Stimulated activated CD8-positive, alpha-beta memory T cell treated with anti-CD3 and anti-CD28 coated beads, Interleukin-4, amount 100 ng/mL, for 1 hour (primary cell): ENCODE measurements at places on chromosomes 5 and 9.

GRCh38 chr5:18828351-18828750, 1159.6 kb downstream of the CDH18 start:
- no peak for DNase-seq

GRCh38 chr5:55885359-55885758, 34.2 kb downstream of the IL31RA start:
- no peak for DNase-seq

- DNase-seq: no peak
These were observed 394.4 kb upstream of the ZNF608 start for GRCh38 chr5:125140855-125141254.

DNA sequence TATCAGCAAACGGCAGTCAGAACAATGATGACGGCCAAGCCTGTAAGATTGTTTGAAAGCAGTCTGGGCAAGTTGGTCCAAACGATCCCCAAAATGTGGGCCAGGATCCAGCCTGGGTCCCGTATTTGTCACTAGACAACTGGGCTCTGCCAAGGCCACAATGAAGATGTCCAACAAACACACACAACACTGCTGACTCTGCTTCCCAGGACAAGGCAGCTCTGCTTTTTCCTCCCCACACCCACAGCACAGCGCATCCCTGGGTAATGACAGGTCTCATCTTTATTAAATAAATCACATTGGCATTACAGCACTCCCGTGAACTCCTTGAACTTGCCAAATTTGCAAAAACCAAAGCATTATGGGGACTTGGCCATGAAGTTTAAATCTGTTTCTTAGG, 424.1 kb upstream of the ACTBL2 start:
- no peak for DNase-seq

GRCh38 chr5:385321-385720, 57.7 kb upstream of the EXOC3 start:
- DNase-seq: no peak

GRCh38 chr9:37952731-37953130, 48.8 kb upstream of the SLC25A51 start:
- DNase-seq: no peak

DNA sequence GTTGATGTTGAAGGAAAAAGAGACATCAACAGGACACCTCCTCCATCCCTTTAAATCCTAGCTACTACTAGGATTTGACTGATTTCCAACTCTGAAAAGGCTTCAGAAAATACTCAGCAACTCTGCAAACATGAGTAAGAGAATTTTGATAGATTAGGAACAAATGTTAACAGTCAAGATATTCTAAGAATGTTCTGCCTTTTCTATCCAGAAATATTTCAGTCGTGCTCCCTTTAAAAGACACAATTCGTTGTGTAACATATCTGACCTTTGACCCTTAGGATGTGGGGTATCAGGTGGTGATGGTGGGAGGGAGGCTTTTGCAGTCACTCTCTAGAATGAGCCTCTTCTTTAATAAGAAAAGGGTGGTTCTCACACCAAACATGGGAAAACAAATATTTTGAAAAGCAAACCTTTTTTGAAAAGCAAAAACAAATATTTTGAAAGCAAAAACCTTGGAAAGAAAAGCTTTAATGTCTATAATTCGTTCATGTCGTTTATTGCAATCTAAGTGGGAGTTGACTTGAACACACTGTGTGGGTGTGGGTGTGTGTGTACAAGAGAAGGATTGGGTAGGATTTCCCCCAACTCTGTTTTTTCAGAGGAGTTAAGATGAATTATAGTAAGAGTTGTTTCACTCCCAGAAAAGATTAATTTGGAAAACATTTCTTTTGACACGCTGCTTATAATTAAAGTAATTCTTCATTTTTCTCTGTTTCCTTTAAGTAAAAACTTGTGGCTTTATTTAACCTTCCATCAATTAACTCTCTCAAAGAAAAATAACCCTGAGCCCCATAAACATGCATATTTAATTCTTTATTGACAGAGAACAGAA, 152.8 kb downstream of the TMEM167A start:
- DNase-seq: no peak

GRCh38 chr5:42242210-42242609, 181.0 kb upstream of the GHR start:
- no peak for DNase-seq

DNA sequence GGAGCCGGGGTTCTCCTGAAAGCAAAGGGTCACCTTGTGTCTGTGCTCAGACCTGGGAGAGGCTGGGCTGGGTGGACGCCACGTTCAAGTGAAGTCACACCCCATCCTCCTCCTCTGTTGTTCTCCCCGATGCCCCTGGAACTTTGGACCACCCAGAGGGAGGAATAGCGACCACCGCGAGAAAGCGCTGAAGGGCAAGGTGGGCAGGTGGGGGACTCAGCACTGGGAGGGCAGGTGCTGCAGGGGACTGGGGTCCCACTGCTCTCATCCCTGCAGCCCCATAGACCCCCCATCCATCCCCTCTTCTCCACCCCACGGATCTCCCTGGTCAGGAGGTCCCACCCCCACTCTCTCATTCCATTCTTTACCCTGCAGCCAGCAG, 48.8 kb upstream of the COL5A1 start:
- DNase-seq: no peak

- DNase-seq: no peak
These were observed 17.9 kb downstream of the STC2 start for GRCh38 chr5:173310218-173310769.

- no peak for DNase-seq
These were observed 228.5 kb downstream of the CRB2 start for GRCh38 chr9:123584202-123585176.
